H7 (cell line): ENCODE measurements at places on chromosomes 6 and 20. TPM values are rescaled to one million over a fixed set of nuclear protein-coding genes. Genes with fewer than 3 reads are reported as not detected.

DNA sequence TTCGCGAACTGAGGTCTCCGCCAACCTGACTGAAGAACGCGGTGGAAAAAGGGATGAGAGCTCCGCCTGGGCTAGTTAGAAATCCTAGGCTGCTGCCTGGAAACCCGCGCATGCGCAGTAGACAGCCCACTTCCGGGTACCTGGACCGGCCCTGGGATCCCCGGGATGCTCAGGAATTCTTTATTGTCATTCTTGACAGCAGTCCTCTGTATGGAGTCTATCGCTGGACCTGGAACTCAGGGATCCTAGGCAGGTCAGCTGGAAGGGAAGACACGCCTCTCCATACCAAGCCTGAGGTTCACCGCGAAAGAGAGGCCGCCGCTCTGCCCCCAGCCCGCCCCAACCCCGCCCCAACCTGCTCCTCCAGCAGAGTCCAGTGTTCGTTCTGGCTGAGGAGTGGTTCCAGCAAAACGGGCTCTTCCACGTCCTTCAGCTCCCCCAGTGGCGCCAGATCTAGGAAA is 1379.2 kb upstream of the DEFB115 start:
- DNase-seq, result peak; percentile 19

Gene GHRH
- not detected in 2 replicates for total RNA-seq

Gene RNASET2
- 27.8 and 41.3 TPM in 2 replicates for total RNA-seq

DNA sequence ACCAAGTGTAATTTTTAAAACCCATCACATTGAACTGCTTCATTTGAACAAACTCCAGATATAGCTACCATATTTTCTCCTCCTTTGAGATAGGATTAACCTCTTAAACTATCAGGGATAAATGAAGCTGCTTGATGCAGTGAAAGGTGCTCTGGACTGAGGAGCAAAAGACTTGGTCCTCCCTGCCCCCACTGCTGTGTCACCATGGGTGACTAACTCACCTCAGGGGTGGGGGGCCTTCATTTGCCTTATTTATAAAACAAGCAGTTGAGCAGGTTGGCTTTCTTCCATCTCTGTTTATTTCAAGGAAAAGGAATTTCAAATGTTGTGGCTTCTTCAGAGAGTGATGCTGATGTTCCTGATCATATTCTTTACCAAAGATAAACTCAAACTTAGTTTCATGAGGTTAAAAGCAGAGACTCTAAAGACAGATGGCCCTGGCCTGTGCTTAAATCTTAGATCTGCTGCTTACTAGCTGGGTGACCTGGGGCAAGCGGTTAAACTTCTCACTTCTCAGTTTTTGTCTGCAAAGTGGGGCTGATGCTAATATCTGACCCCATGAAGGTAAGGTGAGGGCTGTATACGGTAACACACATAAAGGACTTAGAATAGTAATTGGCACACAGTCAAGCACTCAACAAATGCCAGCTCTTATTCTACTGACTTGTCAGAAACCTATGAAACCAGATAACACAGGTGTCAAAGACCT is 50.5 kb downstream of the FHL5 start:
- no peak for DNase-seq

DNA sequence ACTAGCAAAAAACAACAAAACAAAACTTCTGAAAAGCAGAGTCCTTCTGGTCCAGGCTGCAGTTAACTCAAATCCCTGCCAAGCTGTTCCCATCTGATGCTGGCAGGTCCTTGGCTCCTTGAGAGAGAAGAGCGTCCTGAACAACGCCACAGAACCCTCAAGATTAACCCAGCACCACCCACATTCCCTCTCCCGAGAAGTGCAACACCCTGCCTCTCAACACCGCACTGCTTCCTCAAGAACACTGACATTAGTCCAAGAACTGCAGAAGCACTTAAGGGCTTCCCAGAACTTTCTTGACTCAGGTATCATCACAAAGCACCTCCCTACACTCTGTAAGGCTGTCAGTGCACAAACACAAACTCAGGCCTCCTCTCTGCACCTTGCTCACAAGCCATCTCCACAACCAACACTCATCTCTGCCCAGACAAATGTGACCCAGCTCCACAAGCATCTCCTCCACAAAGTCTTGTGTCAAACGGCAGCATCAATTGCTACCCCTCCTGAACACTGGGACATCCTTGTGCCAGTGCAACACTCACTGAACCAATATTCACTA is 7.5 kb downstream of the MRPL14 start:
- no peak for DNase-seq

DNA sequence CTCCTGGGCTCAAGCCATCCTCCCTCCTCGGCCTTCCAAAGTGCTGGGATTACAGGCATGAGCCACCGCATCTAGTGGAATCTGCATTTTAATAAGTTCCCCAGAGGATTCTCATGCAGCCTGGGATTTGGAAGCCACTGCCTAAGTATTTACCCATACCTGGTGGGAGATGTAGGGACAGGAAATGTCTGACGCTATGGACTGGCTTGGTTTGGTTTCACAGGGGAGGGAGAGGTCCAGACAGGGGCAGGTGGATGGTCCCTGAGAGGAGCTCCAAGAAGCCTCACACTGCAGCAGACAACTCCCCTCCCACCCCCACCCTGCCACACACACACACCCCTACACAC is 4.4 kb downstream of the VSTM2L start:
- DNase-seq, result peak; percentile 75

Gene ZNF334
- 3.9 and 9.1 TPM in 2 replicates for total RNA-seq

DNA sequence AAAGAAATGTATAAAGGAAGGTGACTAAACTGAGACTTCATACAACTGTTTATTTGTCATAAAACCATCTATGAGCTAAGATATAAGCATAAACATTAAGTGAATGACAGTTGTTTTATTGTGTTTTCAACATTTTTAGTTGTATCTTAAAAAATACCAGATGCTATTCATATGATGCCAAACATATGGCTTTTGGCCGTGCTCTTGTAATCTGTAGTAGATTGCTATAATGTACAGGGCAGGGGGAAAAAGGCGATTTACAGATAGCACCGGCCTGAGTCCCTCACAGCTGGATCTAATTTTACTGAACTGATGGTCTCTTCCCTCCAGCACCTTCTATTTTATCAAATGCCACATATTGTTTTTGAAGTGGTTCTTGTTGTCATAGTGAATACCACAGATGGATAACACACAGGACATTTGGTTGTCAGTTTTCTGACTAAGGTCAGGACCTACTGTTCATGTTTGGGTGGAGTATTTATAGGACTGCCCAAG is 48.2 kb downstream of the CENPW start:
- DNase-seq, result no peak

Gene ATP9A
- 1.6 and 2.1 TPM in 2 replicates for total RNA-seq

Gene CSNK2B
- total RNA-seq, result 197 and 224 TPM in 2 replicates

DNA sequence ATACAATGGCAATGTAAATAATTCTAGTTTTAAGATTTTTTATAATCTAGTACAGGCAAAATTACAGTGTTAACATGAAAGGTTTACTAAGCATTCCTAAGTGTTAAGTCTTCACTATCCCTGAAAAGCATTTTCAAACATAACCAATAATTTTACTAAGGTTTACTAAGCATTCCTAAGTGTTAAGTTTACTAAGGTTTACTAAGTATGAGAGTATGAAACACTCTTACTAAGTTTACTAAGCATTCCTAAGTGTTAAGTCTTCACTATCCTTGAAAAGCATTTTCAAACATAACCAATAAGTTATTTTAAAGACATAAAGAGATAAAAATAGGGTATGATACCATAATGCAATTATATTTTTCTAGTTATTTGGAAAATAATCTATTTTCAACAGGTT is 82.6 kb downstream of the PRSS35 start:
- no peak for DNase-seq

Gene SPATA2
- total RNA-seq, result 9.7 and 11.5 TPM in 2 replicates

Gene PAX1
- total RNA-seq, result not detected in 2 replicates

GRCh38 chr6:120826253-120826652 is 508.0 kb downstream of the TBC1D32 start:
- peak; percentile 40 for DNase-seq

Gene TP53INP2
- 2.2 and 2.4 TPM in 2 replicates for total RNA-seq

Gene ANGPT4
- total RNA-seq, result 0.11 and 0.31 TPM in 2 replicates

Gene TPD52L2
- 76.0 and 79.3 TPM in 2 replicates for total RNA-seq

DNA sequence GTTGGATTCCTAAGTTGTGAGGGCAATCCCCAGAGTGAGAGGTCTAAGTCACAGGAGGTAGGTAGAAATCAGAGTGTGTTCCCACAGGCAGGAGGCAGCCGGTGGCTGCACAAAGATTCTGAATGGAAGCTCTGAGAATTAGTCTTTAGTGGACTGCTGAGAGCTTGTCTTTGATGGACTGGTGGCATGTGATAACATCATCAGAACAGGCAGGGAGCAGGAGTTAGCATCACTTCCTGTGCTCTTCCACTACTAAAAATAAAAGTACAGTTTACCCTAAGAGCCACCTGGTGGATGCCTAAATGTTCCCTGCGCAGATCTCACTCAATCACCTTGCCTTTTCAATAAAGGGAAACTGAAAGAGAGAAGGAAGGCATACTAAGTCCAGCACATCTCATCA is 294.6 kb upstream of the POU3F2 start:
- DNase-seq, result peak; percentile 14

Gene EPHA7
- total RNA-seq, result 6.6 and 10.2 TPM in 2 replicates

Gene PRIM2
- 66.1 and 69.2 TPM in 2 replicates for total RNA-seq

DNA sequence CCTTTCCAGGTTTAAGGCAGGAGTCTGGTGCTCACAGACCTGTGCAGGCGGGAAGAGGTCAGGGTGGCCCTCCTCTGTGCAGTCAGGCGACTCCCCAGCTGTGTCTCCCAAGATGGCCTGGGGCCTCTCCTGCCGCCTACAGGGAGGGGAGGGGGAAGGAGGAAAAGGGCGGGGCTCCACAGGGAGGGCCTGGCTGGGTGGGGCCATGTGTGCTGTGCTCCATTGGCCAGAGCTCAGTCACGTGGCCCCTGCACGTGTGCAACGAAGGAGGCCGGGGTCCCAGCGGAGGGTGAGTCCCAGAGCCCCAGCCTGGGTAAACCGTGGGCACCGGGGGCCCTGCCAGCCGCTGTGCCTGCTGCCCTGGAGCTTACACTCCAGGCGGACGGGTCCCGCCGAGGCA is 211.6 kb downstream of the ZDHHC14 start:
- DNase-seq, result no peak

DNA sequence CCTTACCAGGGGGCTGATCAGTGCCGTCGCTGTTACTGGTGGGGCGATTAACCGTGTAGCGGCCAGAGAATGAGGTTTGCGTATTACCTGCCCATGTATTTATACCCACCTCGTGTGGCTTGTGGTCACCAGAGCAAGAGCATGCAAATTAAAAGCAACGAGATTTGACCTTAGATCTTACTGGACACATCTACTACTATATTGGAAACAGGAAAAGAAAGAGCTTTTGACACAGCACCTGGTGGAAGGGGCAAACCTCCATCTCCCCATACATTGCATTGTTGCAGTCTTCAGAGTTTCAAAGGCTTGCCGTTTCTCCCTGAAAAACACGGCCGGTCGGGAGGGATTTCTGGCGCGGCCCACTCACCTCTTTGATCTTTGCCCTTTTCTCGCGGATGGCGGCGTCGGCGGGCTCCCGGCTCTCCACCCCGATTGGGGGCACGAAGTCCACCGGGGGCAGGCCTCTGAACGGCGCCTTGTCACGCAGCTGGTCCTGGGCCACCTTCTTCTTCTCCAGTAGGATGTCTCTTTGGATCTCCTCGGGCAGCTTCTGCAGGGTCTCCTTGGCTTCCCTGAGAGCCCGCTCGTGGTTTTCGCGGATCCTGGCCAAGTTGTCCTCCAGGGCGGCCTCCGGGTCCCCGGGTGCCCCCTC is 1.3 kb downstream of the MAN1A1 start:
- DNase-seq, result no peak

GRCh38 chr6:3291987-3292386 is 33.2 kb downstream of the PSMG4 start:
- DNase-seq, result no peak

DNA sequence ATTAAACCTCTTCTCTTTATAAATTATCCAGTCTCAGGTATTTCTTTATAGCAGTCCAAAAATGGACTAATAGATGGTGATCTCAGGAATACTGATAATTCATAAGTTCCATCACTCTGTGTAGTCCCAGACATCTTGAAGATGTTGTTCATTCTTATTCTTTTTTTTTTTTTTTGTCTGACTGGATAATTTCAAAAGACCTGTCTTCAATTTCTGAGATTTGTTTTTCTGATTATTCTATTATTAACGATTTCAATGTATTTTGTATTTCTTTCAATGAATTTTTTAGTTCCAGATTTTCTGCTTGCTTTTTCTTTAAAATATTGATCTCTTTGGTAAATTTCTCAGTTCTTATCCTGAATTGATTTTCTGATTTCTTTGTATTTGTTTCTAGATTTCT is 29.7 kb upstream of the ZNF337 start:
- DNase-seq, result no peak

DNA sequence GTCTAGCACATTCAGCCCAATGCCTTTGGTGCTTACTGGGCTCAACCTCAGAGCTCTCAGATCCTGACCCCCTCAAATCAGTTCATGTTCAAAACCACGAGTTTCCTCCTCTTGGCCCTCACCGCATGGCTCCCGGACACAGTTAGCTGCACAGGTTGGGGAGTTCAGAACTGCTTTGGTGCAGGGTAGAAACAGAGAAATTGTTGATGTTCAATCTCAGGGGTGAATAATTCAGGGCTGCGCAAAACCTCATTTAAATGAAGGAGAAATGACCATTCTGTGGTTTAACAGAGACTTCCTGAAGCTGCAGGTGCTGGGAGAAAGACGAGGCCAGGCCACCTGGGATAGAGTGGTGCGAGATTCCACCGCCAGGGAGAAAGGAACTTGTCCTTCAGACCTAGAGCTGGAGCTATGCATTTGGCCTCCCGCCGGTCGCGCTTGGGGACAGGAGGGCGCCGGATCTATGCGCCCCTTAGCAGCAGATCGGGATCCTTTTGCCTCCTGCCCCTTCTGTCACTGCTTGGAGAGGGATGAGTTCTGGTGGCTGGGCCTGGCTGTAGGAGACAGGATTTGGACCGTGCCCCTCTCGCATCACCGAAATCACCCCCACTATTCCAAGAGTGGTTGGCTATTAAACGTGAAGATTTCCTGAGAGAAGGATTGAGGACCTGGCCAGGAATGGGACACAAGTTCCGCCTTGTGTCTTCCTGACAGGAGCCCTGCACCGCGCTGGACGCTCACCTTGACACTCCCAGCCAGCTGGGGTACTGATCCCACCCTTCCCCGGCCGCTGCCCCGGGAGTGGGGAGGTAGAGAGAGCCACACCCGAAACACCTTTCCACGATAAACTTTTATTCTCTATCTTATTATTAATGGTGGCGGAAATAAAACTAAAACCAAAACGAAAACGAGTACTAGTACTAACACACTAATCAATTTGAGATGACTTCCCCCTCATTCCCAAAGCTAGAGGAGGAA is 767 bp upstream of the PAX1 start:
- DNase-seq, result peak; percentile 64

- no peak for DNase-seq
These were observed 2.1 kb downstream of the BTN3A2 start for GRCh38 chr6:26367114-26367513.

Gene STMN3
- total RNA-seq, result 24.9 and 32.7 TPM in 2 replicates

GRCh38 chr6:42140032-42140431 is 2.4 kb downstream of the C6orf132 start:
- no peak for DNase-seq

- no peak for DNase-seq
These were observed 67.6 kb downstream of the LCA5 start for GRCh38 chr6:79469376-79470246.

DNA sequence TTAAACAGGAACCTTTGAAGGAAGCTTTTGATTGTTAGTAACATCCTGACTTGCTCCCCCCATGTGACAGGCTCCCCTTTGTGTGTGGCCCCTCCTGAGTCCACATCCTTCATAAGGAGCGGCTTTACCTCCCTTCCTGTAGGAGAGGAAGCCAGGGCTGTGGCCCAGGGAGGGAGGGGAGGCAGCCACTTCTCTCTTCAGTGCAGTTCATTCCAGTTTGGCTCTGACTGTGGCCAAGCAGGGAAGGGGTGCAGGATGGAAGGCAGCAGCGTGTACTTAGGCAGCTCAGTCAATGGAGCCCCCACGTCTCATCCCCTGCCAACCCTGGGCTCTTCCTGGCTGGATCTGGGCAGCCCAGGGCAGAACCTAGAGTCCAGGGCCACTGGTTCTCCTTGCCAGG is 295.2 kb downstream of the QKI start:
- no peak for DNase-seq
